ENCODE measurements at places on chromosomes 1 and 21. TPM values are rescaled to one million over a fixed set of nuclear protein-coding genes. Genes with fewer than 3 reads are reported as not detected.

DNA sequence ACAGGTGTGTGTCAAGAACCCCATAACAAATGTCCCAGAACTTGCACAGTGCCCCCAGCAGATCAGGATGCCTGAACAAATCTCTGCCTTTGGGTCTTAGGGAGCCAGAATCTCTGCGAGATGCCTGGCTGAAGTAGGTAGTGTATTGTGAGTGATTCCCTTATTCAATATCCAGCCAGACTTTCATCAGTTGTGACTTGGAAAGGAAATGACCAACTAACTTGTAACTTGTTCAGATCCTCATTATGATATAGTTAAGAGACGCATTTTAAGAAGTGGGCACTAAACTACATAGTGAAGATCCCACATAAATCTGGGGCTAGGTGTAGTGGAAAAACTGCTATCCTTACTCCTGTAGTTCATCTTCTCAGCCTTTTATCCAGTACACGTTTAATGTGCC lies 11.8 kb downstream of the OLIG2 start:
- H3K4me1 ChIP-seq, result peaks cover 18% of the 10 kb centered on the region
- H3K27me3 ChIP-seq, result peaks cover 10% of the 10 kb centered on the region
- H3K36me3 ChIP-seq, result peaks cover 5% of the 10 kb centered on the region
- peak overlapping the region; percentile 69 for H3K27ac ChIP-seq
- DNase-seq, result no peak
- H3K4me3 ChIP-seq, result peak overlapping the region; percentile 59

- H3K4me1 ChIP-seq, result peaks cover 12% of the 10 kb centered on the region
- no peak overlapping the region for H3K4me3 ChIP-seq
- no peaks in the 10 kb centered on the region for H3K36me3 ChIP-seq
- H3K27ac ChIP-seq, result no peak overlapping the region
Observed at GRCh38 chr1:30111431-30111830, 612.0 kb downstream of the MATN1 start.

GRCh38 chr1:95281781-95282517 lies 47.9 kb downstream of the RWDD3 start:
- no peak overlapping the region for H3K27ac ChIP-seq
- DNase-seq, result no peak
- H3K36me3 ChIP-seq, result no peaks in the 10 kb centered on the region

DNA sequence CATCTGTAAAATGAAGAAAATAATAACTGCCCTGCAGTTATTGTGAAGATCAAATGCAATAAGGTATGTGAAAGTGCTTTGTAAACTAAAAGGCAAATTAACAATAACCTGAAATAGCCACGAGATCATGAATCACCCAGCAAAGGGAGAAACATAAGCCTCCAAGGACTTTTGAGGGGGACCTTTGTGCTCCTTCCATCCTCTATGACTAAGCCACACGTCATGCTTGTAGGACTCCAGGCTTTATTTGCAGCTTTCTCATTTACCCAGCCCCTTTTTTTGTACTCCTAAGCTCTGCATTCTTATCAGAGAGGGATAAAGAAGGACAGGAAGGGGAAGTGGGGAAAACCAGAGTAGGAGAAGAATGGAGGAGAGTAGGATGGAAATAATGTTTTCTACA lies 115.1 kb downstream of the PROX1 start:
- H3K4me3 ChIP-seq, result no peak overlapping the region
- DNase-seq, result no peak
- H3K4me1 ChIP-seq, result no peaks in the 10 kb centered on the region
- H3K36me3 ChIP-seq, result no peaks in the 10 kb centered on the region

DNA sequence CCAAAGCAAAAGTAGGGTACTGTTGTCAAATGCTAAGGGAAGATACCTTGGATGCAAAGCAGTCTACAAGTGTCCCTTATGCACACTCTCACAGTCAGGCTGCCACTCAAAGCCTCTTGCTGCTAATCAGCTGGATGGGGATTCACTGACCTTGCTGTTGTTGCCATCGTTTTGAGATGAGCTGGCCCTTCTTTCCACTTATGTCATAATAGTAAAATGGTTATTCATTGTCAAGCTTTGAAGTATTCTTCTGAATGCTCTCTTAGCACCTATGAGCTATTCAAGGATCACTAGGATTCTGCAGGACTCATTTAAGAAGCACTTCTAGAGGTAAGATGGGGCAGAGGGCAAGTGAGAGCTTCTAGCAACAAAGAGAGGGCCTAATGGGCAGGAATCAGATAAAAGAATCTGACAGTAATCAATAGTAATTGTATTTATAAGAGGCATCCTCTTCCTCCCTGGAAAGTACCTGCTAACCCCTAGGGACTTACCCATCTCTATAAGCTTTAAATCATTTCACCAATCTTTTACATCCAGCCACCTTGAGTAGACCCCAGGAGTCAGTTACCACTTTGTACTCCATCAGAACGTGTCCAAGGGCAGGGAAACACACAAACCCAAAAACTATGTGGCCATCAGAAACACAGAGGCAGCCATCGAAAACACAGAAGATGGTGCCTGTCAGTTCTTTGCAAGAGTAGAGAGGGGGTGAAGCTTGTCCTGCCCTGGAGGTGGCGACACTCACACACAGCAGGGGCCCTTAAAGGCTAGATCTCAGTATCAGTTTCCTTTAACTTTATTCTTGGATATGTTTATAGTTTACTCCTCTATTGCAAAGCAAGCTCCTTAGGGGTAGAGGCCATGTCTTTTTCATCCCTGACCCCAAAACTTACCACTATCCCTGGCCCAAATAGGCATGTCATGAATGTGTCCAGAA lies 103.7 kb upstream of the NFIA start:
- H3K4me1 ChIP-seq, result no peaks in the 10 kb centered on the region
- no peaks in the 10 kb centered on the region for H3K36me3 ChIP-seq
- H3K27me3 ChIP-seq, result peaks cover 8% of the 10 kb centered on the region
- no peak overlapping the region for H3K4me3 ChIP-seq
- DNase-seq, result no peak

Gene MEGF6
- total RNA-seq, result 1.6 TPM

- H3K4me3 ChIP-seq, result no peak overlapping the region
- H3K36me3 ChIP-seq, result no peaks in the 10 kb centered on the region
- H3K4me1 ChIP-seq, result peaks cover 2% of the 10 kb centered on the region
Observed at GRCh38 chr1:98920441-98921110, 84.1 kb downstream of the PLPPR5 start.

DNA sequence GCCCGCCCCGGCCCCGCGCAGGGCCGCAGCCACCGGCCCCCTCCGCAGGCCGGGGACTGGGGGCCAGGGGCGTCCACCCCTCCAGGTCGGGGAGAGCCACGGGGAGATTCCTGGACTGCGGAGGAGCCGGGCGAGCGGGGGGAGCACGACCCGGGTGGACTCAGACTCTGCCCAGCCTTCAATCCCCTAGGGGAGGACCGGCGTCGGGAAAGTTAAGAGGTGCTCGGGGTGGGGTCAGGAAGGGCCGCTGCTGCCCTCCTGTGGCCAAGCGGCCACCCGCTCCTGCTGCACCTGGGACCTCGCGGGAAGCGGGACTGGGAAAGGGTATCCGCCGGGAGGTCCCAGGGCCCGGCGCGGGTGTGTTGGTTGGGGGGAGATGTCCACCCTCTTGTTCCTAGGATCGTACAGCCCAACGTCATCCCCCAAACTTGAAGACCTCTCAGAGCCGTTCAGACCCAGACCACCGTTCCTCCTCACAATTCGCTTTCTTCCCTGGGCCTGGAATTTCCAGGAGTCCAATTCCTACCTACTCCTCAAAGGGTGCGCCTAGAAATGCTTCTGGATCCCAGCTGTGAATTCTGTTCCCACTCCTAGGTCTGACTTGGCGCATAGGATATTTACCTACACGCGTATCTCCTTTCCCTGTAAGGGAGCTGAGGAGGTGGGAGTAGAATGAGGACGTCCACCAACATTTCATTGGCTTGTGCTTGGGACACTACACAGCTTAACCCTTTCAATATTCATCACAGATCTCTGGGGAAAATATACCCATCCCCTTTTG lies 484 bp upstream of the RHOC start:
- peak overlapping the region; percentile 8 for H3K27ac ChIP-seq
- H3K4me3 ChIP-seq, result peak overlapping the region; percentile 80
- peaks cover 39% of the 10 kb centered on the region for H3K4me1 ChIP-seq
- peak; percentile 82 for DNase-seq

DNA sequence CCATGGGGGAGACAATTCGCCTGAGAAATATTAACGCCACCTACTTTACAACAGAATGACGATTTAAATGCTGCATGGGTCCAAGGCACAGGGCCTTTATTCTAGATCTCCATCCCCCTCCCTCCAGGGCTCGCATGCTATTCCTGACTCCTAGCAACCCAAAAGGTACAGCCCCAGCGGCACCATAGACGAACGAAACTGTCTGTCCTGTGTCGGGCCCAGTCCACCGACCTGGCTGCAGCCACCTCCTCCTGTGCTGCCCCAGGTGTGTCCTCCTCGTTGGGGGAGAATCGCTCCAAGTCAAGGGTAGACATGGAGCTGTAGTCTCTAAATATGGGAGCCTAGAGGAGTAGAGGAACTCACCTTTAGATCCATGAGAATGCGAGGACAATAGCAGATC lies 196.5 kb downstream of the TOMM20 start:
- H3K27me3 ChIP-seq, result no peaks in the 10 kb centered on the region
- H3K36me3 ChIP-seq, result no peaks in the 10 kb centered on the region
- no peak for DNase-seq
- peaks cover 41% of the 10 kb centered on the region for H3K4me1 ChIP-seq
- H3K4me3 ChIP-seq, result no peak overlapping the region
- no peak overlapping the region for H3K27ac ChIP-seq

DNA sequence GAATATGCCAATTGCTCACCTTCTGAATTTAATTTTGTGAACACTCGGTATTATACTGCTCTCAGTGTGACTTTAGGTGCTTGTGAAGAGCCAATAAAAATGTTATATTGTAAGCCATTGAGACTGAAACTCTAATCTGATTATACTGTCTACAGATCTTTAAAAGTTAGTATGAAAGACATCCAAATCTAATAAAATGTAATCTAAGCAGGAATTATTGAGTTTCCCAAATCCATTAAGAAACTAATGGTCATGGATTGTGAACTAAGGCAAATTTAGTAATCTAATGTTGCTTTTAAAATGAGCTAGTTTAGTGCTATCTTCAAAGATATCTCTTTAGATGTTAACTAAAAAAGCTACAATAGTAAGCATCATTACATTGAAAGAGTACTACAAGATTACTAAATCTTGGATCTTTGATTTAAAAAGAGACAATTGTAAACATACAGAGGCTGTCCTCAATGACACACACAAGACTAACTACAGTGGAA lies 1132.4 kb upstream of the B3GALT2 start:
- H3K4me3 ChIP-seq, result no peak overlapping the region
- H3K4me1 ChIP-seq, result no peaks in the 10 kb centered on the region
- no peak overlapping the region for H3K27ac ChIP-seq
- H3K27me3 ChIP-seq, result no peaks in the 10 kb centered on the region
- H3K36me3 ChIP-seq, result no peaks in the 10 kb centered on the region

DNA sequence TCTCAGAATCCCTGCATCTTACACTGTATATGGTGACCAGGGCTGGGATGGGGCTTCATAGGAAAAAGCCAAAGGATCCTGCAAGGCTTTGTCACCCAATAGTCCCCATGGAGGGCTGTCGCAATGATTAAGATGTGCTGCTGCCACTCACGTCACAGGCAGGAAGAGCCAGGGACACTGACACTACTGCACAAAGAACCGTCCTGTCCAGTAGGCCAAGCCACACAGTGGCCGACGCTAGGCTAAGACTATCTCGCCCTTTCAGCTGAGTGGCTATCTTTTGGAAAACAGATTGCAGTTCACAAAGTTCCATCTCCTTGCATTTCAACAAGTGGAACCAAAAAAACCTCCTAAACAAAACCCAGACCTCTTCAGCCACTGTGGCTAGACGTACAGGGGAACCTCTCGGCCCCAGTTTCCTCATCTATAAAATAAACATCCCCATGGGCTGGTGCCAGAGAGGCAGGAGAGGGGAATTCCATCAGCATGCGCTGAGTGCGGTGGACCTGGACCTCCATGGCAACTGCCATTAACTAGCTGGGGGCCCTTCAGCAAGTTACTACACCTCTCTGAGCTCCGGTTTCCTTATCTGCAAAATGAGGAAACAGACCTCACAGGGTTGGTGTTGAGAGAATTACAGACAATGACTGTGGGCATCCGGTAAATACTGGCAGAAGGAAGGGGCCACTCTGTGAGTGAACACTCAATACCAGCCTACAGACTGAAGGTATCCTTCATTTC lies 8.7 kb downstream of the CAPZB start:
- peaks cover 74% of the 10 kb centered on the region for H3K4me1 ChIP-seq
- H3K36me3 ChIP-seq, result no peaks in the 10 kb centered on the region
- H3K27me3 ChIP-seq, result no peaks in the 10 kb centered on the region
- H3K27ac ChIP-seq, result peak overlapping the region; percentile 96

DNA sequence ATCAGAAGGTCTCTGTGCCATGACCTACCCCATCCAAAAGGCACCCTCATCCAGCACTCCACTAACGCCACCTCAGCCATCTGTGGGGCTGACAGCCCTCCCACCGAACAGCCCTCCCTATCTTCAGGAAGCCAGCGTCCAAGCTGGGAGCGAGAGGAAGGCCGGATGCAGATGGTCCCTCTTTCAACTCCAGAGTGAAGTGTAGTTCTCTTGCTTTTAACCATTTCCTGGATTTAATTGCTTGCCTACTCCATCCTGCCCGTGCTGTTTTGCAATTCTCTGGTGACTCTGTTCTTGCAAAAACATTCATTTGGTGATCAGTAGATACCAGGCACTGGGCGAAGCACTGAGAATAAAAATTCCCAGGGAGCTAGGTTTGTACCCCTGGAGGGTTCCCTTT lies 8.2 kb upstream of the DYRK1A start:
- no peak for DNase-seq
- no peak overlapping the region for H3K4me3 ChIP-seq
- H3K27ac ChIP-seq, result peak overlapping the region; percentile 51

- H3K27ac ChIP-seq, result no peak overlapping the region
- H3K27me3 ChIP-seq, result peaks cover 11% of the 10 kb centered on the region
- H3K36me3 ChIP-seq, result no peaks in the 10 kb centered on the region
- no peak overlapping the region for H3K4me3 ChIP-seq
Observed at GRCh38 chr21:38333301-38334272, 76.8 kb downstream of the KCNJ15 start.

Gene NCAM2
- not detected for total RNA-seq

Gene PLEKHN1
- 1.4 TPM for total RNA-seq

- no peaks in the 10 kb centered on the region for H3K4me1 ChIP-seq
- no peak for DNase-seq
- no peak overlapping the region for H3K27ac ChIP-seq
- H3K36me3 ChIP-seq, result no peaks in the 10 kb centered on the region
- no peak overlapping the region for H3K4me3 ChIP-seq
Observed at GRCh38 chr1:25738499-25738898, 61.5 kb upstream of the SELENON start.

Gene A3GALT2
- not detected for total RNA-seq

- H3K27ac ChIP-seq, result no peak overlapping the region
- no peak overlapping the region for H3K4me3 ChIP-seq
- H3K27me3 ChIP-seq, result no peaks in the 10 kb centered on the region
- no peak for DNase-seq
- H3K36me3 ChIP-seq, result no peaks in the 10 kb centered on the region
Observed at GRCh38 chr1:178122283-178122682, 28.4 kb downstream of the RASAL2 start.

Gene LDLRAD2
- total RNA-seq, result not detected

- H3K4me3 ChIP-seq, result no peak overlapping the region
- no peak overlapping the region for H3K27ac ChIP-seq
- H3K4me1 ChIP-seq, result no peaks in the 10 kb centered on the region
- peaks cover 9% of the 10 kb centered on the region for H3K27me3 ChIP-seq
- no peaks in the 10 kb centered on the region for H3K36me3 ChIP-seq
Observed at GRCh38 chr21:26777166-26777565, 68.0 kb downstream of the ADAMTS1 start.

- peak; percentile 82 for DNase-seq
- no peak overlapping the region for H3K27ac ChIP-seq
- H3K4me1 ChIP-seq, result peaks cover 6% of the 10 kb centered on the region
- H3K27me3 ChIP-seq, result no peaks in the 10 kb centered on the region
- H3K36me3 ChIP-seq, result no peaks in the 10 kb centered on the region
- no peak overlapping the region for H3K4me3 ChIP-seq
Observed at GRCh38 chr1:6475381-6476133, 9.6 kb upstream of the TNFRSF25 start.

- H3K27me3 ChIP-seq, result no peaks in the 10 kb centered on the region
- no peak overlapping the region for H3K27ac ChIP-seq
- H3K36me3 ChIP-seq, result no peaks in the 10 kb centered on the region
Observed at GRCh38 chr1:23394181-23394580, 24.5 kb upstream of the ZNF436 start.

Gene KRTAP12-2
- not detected for total RNA-seq
